Left lobe of liver (tissue), 2 donors: ENCODE measurements at places on chromosomes 13 and 19.

DNA sequence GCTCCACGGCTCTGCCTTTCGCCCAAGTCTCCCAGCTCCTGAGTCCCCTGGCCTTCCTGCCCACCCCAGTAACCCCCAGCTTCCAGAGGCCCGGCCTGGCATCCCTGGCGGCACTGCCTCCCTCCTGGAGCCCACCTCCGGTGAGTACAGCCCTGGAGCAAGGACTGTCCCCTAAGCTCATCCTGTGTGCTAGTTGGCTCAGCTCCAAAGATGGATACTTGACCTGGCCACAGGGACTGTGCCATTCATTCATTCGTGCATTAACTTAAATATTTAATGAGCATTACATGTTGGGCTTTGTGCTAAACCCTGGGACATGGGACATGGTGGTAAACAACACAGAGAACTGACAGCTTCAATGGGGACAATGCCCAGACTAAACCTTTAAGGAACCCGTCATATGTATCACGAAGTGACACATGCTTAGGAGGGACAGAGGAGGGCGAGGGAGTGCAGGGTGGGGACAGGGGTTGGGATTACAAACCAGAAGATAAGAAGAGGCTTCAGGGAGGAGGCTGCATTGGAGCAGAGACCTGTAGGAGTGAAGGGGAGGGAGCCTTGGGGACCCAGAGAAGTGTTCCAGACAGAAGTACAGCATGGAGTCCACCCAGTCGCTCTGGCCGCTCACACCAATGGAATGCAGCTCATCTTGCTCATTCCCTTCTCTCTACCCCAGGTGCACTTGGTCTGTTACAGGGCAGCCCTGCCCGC lies 6.9 kb upstream of the OVOL3 start:
- no peak for DNase-seq

- DNase-seq: no peak
Observed at GRCh38 chr13:48990900-48991299, 15.2 kb downstream of the FNDC3A start.

DNA sequence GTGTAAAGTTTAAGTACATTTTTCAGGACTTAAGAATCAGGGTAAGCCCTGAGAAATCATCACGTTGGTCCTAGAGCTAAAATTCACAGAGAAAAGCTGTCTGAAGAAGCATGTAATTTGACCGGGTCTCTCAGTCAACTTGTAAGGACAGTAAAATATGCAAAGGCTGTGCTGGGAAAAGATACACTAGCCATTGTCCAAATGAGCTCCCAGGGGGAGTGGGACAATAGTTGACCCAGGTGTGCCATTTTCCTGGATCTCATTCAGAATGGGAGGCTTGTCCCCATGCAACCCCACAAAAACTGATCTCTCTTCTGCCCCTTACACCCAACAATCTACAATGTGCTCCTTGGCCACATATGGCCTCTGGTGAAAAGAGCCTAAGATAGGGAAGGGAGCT lies 437.9 kb downstream of the KLF12 start:
- no peak for DNase-seq

- DNase-seq: no peak
Observed at GRCh38 chr19:32873247-32873959, 3.8 kb upstream of the SLC7A9 start.

DNA sequence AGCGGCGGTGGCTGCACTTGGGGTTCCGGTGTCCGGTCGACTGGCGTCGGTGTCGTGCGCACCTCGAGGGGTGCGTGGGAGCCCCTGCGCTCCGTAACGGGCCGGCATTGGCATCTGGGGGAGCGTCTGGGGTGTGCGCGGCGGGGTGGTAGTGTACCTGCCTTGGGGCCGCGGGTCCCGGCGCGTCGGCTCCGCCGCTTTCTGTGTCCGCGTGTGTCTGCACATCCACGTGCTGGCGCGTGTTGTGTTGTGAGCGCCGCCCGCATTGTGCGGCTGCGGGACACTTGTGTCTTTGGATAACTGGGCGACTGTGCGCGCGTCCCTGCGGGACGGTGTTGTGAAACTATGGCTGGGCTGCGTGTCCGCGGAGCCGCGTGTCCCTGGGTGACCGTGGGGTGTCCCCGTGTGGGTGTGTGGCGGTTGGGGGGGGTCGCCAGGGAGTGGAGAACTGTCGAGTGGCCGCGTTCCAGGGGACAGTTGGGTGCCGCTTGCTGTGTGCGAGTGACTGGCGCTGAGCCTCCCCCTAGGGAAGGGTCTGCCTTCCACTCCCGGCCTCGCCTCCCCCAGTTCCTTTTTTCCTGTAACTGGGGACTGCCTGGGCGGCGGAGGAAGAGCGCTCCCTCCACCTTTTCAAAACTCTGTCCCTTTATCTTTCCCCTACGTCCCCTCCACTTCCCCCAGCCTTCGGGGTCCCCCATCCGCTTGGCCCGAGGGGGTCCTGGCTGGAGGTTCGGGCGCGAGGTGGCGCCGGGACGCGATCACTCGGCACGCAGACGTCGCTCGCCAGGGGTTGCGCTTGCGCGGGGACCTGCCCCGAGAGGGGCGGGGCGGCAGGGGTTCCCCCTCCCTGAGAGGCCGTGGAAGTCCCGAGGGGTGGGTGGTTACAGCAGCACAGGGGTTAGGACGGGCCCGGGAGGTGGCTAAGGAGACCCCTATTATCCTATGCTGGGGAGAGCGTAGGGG lies 5.7 kb upstream of the NFIC start:
- DNase-seq: peak; percentile 88

GRCh38 chr19:48102870-48103751 lies 7.5 kb downstream of the PLA2G4C start:
- no peak for DNase-seq

GRCh38 chr19:43105496-43105895 lies 23.0 kb upstream of the PSG2 start:
- no peak for DNase-seq

GRCh38 chr13:45055902-45056648 lies 64.2 kb upstream of the GTF2F2 start:
- DNase-seq: no peak

DNA sequence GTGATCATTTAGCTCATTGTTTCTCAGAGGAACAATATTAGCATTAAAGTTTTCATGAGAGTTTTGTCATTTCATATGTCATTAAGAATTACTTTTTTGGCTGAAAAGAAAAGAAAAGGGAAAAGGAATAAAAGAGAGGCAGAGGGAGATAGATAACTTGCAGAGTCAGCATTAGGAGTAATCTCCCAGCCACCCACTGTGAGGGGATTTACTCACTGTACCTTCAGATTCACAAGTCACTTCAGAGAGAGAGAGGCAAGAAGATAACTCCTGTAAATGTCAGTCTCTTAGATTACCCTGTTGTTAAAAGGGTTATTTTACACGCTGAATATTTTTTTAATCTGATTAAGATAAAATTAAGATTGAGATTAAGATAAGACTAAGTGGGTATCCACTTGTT lies 125.2 kb downstream of the POU4F1 start:
- DNase-seq: no peak

DNA sequence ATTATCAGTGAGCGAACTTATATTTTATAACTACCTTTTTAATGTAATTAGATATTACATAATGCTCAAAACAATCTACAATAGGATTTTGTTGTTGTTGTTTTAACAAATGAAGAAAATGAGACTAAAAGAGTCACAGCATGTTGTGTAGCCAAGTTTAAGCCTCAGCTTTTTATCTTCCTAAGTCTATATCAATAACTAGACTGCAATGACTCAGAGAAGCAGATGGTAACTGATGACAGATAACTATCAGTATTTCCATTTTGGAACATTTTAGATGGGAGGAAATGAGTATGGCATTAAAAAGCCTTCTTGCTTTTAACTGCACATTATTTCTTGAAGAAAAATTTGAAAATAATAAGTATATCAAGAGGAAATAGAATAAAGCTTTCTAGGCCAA lies 825.2 kb downstream of the SLITRK1 start:
- no peak for DNase-seq

GRCh38 chr13:50845211-50845610 lies 1.7 kb upstream of the DLEU7 start:
- no peak for DNase-seq

DNA sequence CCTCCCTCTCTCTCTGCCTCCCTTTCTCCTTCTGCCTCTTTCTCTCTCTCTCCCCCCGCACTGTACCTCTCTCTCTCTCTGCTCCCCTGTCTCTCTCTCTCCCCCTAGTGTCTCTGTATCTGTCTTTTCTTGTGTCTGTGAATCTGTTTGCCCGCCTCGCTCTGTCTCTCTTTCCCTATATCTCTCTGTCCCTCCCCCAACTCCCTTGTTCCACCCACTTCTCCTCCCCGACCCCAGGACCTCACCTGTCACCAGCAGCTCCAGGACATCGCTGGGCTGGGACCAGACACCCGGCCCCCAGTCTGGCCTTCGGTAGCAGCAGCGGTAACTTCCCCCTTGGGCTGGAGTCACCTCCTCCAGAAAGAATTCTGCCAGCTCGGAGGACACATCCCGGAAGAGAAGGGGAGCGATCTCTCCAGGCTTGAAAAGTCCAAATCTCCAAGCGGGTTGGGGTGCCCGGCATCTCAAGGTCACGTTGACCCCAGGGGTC lies 3.9 kb downstream of the OSCAR start:
- no peak for DNase-seq

DNA sequence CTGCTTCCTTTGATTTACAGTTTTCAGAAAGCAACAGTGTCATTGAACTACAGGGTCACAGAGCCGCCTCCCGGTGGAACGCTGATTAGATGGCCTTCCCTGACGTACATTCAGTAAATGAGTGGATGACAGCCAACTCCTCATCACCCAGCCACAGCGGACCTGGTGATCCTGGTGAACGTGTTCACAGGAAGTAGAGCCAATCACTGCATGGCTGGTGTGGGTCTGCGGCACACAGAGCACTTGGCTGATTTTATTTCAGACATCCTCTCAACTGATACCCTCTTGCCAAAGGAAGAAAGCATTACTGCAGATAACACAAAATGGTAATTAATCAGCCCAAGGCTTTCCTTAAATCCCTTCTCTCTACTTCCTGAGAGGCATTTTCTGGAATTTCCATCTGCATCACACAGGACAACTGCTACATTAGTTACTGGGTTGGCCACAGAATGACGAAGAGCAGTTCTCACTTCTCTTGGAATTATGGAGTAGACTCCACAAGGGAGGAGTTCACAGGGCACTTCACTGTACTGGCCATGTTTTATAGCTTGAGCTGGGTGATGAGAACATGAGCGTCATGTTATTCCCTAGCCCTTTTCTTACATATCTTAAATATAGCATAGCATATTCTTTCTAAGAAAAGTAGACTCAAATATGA lies 84.0 kb upstream of the SLC7A1 start:
- no peak for DNase-seq

DNA sequence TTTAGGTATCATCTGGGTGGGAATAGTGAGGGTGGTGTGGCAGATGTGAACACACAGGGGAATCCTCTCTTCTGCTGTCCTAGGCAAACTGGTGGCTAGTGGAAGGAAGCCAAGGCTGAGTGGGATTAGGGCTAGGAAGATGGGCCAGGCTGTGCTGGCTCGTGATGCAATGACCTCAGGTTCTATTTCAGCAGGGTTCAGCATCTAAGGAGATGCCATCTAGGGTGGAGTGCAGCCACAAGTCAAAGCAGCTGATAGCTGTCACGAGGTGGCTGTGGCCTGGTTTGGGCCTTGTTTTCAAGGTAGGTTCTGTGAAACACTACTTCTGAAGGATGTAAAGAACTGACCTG lies 21.6 kb downstream of the ARL11 start:
- no peak for DNase-seq

DNA sequence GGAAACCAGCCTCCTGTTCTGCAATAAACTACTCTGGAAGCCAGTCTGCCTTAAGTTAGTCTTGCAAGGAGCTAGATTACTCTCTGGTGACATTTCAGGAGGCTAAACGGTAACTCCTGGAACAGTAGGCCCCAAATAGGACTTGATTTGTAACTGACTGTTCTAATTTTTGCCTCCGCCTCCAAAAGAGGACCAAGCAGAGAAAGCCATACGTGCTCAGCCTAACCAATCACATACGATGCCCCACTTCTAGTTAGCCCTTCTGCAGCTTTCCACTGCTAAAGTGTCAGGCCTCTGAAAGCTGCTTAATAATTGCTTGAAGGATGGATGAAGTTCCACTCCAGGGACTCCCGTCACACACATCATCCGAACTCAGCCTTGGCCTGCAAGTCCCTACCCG lies 744 bp downstream of the ZNF805 start:
- DNase-seq: no peak

GRCh38 chr19:10501971-10502523 lies 1.1 kb downstream of the KEAP1 start:
- peak; percentile 99 for DNase-seq

GRCh38 chr13:65940720-65941119 lies 1289.4 kb downstream of the PCDH9 start:
- no peak for DNase-seq

DNA sequence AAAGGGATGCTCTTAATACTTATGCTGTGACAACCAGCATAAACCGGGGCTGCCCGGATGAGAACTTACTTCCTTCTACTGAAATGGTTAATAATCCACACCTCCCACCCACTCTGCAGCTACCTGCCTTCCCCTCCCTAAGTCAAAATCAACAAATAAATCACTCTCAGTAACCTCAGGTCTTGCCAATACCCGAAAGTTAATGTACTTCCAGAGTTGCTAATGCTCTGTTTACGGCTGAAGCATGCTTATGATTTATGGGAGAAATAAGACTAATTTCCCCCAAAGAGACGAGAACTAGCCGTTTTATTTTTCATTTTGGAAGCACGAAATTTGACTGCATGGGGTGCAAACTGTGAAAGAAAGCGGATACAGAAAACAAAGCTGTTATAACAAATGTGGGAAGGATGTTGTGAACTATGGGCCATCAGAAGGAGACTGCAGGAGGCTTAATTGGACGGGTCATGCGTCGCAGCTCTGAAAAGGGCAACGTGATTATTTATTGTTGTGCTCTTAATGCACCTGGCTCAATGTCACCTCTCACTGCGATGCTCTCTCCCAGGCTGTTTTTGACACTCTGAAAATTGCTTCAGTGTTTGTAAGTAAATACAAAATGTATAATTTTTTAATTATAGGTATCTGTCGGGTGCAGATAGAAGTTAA lies 114.0 kb upstream of the SLC7A1 start:
- DNase-seq: no peak

DNA sequence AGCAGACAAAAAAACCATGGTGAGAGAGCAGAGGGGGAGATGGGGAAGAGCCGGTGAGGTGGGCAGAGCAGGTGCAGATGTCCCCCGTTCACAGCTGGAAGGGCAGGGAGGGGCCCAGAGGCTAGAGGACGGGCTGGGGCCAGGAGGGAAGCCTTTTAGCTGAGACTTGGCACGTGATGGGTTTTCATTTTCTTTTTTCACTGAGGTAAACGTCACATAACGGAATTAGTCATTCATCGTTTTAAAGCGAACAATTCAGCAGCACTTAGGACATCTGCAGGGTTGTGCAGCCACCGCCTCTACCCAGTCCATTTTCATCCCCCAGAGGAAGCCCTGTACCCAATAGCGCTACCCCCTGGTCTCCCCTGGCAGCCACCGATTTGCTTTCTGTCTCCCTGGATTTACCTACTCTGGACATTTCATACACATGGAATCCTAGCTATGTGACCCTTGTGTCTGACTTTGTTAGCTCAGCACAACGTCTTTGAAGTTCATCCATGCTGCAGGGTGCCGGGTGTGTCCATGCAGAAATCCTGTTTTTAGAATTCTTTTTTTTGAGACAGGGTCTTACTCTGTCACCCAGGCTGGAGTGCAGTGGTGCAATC lies 16.0 kb upstream of the EMC10 start:
- DNase-seq: no peak
